Stimulated activated CD8-positive, alpha-beta memory T cell treated with anti-CD3 and anti-CD28 coated beads, Interleukin-7, amount 100 ng/mL, for 1 hour (primary cell): ENCODE measurements at places on chromosomes 7 and 10.

DNA sequence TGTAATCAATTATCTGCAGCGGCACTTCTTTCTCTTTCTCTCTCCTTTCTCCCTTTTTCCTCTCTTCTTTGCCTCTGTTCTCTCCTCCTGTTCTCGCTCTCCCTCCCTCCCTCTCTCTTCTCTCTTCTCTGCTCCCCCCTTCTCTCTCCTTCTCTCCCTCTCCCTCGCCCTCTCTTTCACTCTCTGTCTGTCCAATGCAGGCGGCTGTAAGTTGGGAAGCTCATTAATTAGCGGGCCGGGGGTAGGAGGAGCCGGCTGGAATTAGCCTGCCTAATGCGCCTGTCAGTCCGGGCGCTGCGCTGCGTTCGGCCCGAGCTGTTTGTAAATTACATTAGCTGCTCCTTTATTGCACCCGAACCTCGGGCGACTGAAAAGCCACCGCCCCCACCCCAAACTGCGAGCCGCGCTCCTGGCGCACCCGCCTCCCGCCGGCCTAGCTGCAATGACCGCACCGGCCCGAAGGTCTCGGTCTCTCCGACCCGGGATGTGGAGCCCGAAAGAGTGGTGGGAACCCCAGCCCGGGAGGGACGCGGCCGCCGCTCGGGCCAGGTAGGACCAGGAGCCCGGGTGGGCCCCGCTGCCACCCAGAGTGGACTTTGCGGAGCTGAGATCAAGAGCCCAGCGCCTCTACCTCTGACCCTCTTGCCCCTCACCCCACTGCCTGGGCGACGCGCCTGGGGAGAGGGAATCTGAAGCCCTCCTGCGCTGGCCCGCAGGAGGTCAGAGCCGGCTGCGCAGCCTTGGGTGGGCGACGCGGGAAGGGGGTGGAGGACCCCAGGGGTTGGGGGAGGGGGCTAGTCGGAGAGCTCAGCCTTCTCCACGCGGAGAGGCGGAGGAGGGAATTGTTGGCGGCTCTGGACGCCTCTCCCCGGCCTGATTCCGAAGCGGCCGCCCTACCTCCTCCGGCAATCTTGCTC lies at the start of gene LBX1:
TSS of gene LBX1 (minus strand) at position 198 of the 917 bp plus-strand sequence. CDS start 648 bp downstream, outside the sequence.
- no peak for DNase-seq

DNA sequence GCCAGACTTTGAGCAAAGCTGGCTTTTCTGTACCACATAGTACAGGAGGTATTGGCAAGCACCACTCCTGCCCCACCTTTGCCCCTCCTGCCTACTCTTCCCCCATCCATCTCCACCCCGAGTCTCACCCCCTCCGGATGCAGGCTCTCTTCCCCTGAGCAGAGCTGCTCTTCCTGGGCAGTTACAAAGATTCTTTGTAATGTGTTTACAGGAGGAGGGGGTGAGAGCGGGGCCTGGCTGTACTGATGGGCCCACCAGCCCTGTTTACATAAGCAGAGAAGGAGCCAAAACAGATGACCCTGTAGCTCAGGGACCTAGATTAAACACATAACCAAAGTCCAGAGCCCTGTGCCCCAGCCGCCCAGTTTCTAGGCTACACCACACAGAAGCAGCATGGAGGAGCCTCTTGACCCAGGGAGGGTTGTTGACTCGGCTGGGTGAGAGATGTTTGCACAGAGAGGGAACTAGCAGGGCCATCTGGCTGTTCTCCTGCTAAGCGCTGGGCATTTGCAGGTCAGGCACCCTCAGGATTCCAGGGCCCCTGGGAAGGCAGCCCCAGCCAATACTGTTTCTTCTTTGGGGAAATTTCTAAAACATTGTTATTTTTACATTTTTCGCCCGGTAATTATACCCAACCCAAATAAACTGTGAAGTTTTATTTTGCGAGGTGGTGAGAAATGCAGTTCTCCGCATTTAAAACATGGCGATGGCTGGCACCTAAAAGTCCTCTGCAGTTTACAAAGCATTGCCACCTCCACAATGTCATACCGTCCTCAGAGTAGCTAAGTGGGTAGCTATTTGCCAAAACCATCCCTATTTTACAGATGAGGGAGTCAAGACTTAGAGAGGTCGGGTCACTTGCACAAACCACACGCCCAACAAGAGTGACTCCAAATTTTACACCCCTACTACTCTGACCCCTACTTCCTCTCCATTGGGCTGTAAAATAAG lies 11.4 kb upstream of the ZKSCAN1 start:
- DNase-seq, result no peak

GRCh38 chr10:17084258-17084657 lies 45.4 kb downstream of the CUBN start:
- no peak for DNase-seq

DNA sequence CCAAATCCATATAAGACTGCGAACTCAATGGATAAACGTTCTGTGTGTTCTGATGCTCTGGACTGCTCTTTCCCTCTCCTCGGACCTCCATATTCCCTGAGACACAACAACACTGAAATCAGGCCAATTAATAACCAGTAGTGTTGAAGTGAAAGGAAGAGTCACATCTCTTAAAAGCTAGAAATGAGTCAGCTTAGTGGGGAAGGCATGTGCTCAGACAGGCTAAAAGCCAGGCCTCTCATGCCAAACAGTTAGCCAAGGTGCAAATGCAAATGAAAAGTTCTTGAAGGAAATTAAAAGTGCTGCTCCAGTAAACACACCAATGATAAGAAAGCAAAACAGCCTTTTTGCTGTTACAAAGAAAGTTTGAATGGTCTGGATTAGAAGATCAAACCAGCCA lies 29.3 kb downstream of the TNS3 start:
- DNase-seq, result no peak

DNA sequence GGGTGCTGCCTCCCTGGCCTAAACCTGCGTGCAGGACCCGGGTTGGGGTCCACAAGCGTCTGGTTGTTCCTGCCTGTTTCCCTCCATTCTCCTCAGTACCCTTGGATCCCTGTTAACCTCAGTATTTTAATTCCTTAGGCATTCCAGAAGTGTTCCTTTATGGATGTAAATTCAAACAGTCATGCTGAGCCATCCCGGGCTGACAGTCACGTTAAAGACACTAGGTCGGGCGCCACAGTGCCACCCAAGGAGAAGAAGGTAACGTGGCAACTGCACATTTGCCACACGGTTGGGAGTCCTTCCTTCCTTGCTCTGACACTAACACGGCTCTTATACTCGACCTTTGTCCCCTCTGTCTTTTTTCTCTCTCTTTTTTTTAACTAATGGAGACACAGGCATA lies 187.1 kb downstream of the ARHGAP21 start:
- no peak for DNase-seq

GRCh38 chr10:4041635-4042034 lies 256.6 kb upstream of the KLF6 start:
- no peak for DNase-seq

DNA sequence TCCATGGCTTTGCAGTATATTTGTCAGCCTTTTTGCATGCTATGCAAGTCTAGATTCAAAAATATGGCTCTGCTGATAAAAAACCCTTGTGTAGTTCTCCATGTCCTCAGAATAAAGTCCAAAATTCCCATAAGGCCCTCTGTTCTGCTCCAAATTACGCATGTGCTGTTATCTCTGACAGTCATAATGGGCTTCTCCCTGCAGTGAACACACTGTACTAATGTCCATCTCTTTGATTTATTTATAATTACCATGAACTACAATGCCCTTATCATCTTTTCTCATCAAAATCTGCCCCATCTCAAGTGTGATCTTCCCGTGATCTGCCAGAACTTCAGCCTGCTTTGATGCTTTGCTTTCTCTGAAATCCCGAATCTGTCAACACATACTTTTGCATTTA lies 87.7 kb downstream of the TSPAN12 start:
- no peak for DNase-seq

DNA sequence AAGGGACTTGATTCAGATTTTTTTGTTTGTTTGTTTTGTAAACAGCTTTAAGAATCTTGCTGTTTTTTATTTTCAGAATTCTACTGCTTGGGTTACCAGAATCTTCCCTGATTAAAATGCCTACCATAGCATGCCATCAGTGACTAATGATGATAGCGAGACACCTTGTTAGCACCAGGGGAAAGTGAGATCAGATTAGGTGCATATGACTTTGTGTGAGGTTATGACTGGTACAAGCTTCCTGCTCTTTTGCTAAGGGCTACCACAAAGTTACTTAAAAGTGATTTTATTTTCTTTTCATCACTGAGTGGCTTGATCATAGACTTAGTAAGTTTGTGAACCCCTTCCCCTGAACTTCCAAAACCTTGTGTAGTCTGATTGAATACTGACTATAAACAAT lies 93.5 kb downstream of the SND1 start:
- no peak for DNase-seq

GRCh38 chr10:96648297-96648696 lies 61.5 kb upstream of the TM9SF3 start:
- no peak for DNase-seq
